ENCODE measurements at places on chromosomes 5 and 9.

GRCh38 chr9:135820661-135821060 is 86.7 kb downstream of the CAMSAP1 start:
- no peak for DNase-seq

DNA sequence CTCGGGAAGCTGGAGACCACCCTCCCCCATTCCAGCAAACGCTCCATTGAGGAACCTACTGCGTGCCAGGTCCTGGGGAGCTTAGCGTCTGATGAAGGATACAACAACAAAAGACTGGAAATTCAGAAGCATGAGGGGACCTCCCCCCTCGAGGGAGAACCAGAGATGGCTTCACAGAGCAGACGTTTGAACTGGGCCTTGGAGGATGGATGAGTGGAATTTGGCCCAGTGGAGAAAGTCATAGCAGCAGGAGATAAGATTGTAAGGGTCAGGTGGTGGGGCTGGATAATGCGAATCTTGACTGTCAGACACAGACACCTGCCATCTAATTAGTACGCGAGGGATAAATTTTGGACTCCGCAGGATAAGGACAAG is 1.2 kb upstream of the SLC25A51 start:
- DNase-seq, result no peak

DNA sequence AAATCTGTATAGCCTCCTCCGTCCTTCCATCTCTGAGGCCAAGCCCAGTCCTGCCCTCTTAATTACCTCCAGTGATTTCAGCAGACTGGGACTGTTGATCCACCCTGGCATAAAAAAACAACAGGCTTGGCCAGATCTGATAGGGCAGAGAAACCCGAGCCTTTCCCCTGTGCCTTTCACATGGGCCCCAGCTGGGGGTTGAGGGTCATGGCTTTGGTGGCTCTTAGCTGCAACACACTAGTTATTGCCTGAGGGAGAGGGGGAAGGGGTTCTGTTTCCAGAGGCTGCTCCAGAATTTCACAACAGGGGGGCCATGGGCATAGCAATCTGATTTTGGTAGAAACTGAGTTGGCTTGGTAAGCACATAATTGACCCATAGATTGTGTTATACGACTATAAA is 21.2 kb upstream of the PANK3 start:
- no peak for DNase-seq

DNA sequence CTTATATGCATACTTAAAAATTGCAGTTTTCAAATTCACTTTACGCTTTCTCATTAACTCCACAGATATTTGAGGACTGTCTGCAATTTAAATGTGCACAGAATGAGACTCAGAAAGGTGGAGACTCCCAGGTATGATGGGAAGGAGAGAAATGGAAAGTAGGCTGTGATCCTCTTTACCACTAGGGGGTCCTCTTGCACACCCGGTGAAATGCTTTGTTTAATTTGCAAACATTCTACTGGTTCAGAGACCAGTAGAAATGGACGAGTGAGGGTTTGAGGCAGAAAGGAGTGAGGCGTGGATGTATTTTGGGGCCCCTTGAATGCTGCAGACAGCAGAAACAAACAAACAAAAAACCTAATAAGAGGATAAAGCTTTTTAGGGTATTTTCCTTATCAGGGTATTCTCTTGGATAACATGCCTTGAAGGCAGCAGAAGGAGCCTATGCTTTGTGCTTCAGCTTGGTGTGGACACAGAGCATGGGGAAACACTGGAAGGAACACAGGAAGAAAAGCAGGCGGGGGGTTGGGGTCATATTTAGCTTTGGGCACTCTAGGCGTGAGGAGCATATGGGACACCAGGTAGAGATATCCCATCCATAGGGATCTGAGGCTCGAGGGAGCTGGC is 410.1 kb downstream of the DMRT2 start:
- DNase-seq, result no peak

GRCh38 chr9:9387511-9388115 is 1225.2 kb downstream of the PTPRD start:
- DNase-seq, result no peak

GRCh38 chr9:88721025-88721424 is 186.0 kb downstream of the NXNL2 start:
- DNase-seq, result no peak

- no peak for DNase-seq
Measured at GRCh38 chr9:22522206-22522740, 75.6 kb downstream of the DMRTA1 start.

DNA sequence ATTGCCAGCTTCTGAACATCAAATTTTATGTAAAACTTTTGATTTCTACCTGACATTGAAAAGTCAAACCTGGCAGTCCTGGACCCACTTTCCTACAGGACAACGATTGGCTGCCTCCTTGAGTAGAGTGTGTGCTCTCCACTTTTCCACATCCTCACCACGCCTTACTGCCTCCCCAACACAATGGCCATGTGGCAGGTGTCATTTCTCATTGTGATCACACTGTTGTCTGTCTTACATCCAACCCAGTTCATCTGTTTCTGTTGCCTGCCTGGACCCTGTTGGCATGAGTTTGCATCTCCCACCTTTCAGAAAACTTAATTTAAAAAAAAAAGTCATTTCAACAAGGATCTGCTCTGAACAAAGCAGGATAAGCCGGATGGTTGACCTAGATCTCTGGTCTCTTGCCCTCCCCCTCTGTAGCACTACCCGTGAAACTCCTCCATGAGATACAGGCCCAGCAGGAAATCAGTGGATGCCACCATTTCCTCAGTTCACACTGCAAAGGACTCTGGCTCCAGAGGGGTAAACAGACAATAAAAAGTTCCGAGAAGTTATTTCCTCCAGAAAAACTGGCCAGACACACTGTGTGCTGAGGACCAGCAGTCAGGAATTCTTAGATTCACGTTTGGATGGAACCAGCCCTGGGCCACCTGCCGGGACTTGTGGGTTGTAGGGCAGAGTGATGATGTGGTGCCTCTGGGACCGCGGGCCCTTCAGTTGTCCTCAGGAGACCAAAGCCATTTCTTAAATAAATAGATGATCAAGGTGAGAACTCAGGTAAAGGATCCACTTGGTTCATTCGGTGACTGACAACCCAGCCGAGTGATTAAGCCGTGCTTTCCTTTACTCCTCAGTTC is 48.6 kb downstream of the AMBP start:
- DNase-seq, result no peak

Data from effector CD4-positive, alpha-beta T cell (primary cell).